Activated naive CD4-positive, alpha-beta T cell treated with anti-CD3 and anti-CD28 coated beads, Interleukin-2, amount 10 ng/mL, durations not matched to agents 7 days and 5 days (primary cell): ENCODE measurements at places on chromosomes 12 and 14.

DNA sequence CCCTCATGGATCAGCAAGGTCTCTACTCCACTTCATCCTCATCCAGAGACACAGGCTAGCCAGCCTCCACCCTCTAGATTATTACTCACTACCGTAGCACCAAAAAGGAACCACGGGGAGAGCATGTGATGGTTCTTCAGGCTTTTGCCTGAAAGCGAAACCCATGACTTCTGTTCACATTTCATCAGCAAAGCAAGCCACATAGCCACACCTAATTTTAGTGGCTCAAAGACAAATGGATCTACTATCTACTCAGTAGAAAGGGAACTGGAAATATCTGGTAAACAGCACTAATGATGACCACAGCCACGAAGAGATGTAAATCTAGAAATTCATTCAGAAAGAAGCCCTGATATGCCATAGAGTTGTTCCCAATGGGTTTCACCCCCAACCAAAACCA lies 51.4 kb downstream of the VCPKMT start:
- peak; percentile 80 for DNase-seq

DNA sequence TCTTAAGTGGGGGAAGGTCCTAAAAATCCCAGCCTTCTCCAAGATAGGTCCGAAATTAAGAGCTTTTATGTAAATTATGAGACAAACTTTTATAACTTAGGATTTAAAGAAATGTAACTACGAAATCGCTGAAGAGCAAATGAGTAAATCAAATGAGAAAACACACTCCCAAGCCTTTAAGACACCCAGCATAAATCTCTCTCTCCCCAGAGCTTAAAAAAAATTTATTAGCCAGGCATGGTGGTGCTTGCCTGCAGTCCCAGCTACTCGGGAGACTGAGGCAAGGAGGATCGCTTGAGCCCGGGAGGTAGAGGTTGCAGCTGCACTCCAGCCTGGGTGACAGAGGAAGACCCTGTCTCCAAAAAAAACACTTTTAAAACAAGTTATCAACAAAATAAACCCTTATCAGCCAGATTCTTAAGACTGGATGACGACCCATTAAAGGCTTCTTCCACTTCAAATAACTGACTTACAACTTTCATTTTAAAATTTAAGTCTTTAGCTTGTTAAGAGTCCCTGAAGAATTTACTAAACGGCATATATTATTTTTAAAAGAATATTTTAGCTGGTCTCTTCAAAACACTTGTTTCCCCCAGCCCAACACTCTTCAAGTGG lies 3.2 kb downstream of the PTGES3 start:
- DNase-seq = no peak

DNA sequence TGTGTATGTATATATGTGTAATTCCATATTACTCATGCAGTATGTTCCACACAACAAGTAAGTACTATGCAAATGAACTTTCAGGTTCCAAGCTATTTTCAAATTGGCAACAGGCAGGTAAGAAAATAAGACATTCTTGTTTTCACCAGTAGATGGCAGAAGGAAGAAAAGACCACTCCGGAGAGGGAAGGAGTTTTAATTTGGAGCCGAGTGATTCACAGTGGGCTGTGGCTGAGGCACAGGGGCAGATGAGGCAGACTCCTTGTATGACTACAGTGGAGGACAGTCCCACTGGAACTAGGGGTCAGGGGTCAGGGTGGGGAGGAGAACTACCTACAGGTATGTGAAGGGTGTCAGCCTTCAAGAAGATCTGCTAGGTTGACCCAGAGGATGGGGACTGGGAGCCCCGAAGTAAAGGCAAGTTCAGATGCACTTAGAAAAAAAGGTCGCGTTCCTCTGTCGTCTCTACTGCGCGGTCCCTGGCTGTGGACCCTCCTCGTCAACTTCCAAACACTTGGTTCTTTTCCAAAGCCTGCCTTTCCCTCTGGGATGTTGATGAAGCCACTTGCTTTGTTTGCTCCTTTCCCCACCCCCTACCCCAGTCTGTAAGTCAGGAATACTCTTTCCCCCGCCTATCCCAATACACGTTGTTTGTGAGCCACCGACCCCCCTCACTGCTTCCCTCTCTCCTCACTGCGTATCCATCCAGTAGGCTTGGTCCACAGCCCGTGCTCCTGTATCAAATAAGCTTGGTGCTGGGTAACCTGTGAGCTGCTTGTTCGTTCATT lies 24.1 kb downstream of the DDX47 start:
- peak; percentile 54 for DNase-seq

DNA sequence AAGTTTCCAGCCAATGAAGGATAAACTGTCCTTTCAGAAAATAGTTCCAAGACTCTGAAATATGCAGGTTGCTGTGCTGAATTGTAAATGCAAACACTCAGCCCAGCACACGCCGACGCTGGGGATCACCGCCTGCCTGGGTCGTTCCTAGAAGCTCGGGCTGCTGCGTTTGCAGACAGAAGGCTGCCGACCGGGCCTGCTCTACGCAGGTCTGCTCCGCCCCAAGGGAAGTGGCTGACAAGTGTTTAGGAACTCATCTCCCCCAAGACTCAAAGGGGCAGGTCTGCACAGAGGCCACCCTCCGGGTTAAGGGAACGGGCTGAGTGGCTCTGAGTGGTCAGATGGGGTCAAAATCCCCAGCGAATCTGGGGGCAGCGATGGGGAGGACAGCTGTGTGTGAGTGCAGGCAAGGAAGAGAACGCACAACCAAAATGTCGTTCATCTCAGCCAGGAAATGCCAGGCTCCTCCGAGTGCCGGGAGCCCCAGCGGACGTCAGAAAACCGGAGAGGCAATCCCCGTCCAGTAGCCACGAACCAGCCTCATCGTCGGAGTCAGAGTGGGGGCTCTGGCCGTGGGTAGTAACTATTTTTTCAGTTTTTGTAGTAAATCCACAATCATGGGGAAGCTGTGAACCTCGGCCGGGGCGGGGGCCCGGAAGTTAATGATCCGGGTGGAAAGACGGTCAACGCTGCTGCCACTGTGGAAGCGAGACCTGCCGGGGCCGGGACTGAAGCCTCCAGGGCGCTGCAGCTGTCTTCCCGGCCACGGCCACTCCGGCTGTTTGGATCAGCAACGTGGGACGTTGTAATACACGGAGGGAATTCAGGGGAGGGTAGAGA lies 6.0 kb downstream of the GALNT9 start:
- peak; percentile 47 for DNase-seq

DNA sequence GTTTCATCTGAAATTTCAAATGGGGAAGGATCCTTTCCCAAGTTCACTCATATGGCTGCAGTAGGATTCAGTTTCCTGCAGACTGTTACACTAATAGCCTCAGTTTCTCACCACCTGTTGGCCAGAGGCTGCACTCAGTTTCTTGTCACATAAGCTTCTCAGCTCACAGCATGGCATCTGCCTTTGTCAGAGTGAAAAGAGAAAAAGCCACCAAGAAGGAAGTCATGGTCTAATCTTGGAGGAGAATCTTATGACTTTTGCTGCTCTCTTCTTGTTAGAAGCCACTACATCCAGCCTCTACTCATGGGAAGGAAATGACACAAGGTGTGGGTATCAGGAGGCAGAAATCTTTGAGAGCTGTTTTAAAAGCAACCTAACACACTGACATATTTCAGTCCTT lies 39.4 kb upstream of the BTG1 start:
- peak; percentile 44 for DNase-seq

DNA sequence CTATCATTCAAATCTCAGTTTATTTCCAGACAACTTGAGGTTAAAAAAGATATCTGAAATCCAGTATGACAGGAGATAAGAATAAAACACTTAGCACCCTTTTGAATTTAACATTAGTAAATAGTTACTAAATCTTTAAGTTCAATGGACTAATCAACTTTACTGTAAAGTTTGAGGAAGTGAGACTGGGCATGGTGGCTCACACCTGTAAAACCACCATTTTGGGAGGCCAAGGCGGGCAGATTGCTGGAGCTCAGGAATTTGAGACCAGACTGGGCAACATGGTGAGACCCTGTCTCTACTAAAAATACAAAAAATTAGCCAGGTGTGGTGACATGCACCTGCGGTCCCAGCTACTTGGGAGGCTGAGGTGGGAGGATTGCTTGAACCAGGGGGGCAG lies 40.3 kb upstream of the CERS5 start:
- no peak for DNase-seq

GRCh38 chr12:49051373-49051764 lies 9.2 kb downstream of the KMT2D start:
- no peak for DNase-seq

DNA sequence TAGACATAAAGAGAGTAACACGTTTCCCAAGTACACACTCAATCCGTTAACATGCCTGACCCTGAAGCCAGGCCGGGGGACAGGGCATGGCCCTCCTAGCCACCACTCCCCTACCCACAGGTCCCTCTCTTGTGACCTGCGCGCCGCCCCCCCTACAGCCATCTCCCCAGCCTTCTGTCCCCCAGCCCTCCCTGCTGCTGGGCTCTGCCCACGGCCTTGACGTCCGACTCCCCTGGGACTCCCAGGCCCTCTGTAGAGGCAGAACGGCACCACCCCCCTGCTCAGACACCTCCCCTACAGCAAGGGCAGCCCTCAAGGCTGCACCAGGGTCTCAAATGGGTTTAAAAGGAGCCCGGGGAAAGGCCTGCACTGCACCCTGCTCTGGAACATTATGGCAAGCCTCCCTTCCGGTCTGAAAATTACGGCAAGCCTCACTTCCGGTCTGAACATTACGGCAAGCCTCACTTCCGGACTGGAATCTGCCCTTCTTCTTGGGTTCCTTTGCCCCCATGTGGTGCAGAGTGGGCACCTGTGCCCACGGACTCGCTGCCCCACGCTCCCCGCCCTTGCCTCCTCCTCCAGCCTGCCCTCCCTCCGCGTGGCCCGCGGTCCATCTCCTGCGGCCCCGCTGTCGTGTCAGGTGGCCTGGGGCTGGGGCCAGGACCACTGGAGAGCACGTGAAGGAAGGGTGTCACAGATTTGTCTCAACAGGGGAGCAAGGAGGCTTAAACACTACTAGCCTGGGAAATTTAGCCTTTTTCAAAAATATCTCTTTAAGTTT lies 77.6 kb downstream of the MOK start:
- no peak for DNase-seq

DNA sequence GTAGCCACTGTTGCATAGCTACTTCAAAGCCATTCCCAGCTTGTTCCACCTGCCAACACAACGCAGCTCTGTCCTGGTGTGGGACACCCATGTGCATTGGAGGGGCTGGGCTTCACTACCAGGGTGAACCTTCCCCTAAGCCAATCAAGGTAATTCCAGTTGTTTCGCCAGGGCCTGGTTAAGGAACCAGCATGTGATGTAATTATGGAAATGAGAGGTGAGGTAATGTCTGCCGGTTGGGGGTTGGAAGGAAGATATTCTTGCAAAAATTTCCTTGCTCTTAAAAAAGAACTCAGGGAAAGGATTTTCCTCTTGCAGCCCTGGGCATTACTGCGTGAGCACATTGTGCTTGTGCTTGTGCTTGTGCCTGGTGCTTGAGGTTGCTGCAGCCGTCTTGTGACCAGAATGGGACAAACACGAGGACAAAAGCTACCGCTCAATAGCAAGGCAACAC lies 14.9 kb downstream of the TUBA1C start:
- no peak for DNase-seq

DNA sequence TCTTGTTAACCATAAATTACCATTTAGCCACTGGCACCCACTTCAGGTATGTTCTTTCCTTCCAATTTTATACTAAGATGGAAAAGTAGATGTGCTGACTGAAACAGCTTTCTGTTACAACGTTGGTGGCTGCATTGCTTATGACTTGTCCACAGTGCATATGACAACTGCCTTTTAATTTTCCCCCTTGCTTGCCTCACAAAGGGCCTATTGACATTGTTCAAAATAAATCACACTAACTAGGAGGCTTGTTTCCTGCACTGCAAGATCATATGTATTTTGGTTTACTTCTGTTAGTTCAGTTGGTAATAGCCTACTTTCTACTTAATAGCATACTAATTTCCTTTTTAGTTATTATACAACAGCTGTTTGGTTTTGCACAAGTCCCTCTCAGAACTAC lies 55.4 kb downstream of the SCAF11 start:
- DNase-seq = no peak

DNA sequence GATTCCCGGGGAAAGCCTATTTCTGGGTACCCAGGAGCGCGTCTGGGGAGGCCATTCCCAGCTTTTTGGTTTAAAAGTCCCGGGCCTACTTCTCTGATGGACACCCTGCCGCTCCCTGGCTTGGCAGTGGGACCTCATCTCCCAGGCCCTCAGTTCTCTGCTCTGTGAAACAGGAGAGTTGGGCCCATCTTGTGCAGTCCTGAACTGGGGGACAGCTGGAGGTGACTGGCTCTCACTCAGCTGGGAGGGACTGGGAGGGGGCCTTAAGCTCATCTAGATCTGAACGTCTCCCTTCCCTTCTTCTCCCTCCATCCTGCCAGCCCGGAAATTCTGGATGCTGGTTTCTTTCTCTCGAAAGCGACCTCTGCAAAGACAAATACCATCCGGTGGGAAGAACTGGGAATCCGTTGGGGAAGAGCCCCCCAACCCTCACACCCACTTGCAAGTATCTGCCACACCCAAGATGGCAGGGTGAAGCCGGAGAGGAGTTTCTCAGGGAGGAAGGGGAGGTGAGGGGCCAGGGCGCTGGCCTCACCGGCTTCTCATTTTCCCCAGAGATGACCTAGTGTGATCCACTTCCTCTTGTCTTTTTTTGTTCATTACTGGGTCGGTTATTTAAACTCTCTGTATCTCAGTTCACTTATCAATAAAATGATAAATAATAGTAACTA lies 1.4 kb downstream of the RIN3 start:
- no peak for DNase-seq

- DNase-seq = peak; percentile 54
Observed at GRCh38 chr12:80186727-80187217, 87.4 kb downstream of the OTOGL start.

GRCh38 chr14:55715889-55716288 lies 135.9 kb downstream of the KTN1 start:
- DNase-seq = no peak

DNA sequence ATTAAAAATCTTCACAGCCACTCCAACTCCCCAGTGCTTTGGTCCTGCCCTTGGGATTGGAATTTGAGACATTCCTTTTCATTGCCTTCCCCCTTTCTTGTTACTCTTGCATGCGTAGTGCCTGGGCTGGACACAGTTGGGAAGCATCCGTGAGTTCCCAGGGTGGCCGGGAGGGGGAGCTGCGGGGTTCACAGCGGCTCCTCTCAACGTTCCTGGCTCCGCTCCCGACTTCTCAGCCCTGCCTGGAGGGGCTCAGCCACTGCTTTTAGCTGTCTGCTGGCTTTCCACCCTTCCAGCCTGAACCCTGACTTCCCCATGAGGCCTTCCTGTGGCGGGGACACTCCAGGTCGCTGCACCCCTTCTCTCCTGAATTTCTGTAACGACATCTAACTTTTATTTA lies 3.2 kb downstream of the TEX52 start:
- DNase-seq = peak; percentile 67
